ENCODE measurements at places on chromosomes 2 and 18.

- no peak for DNase-seq
Measured at GRCh38 chr2:198098386-198098785, 294.0 kb downstream of the PLCL1 start.

DNA sequence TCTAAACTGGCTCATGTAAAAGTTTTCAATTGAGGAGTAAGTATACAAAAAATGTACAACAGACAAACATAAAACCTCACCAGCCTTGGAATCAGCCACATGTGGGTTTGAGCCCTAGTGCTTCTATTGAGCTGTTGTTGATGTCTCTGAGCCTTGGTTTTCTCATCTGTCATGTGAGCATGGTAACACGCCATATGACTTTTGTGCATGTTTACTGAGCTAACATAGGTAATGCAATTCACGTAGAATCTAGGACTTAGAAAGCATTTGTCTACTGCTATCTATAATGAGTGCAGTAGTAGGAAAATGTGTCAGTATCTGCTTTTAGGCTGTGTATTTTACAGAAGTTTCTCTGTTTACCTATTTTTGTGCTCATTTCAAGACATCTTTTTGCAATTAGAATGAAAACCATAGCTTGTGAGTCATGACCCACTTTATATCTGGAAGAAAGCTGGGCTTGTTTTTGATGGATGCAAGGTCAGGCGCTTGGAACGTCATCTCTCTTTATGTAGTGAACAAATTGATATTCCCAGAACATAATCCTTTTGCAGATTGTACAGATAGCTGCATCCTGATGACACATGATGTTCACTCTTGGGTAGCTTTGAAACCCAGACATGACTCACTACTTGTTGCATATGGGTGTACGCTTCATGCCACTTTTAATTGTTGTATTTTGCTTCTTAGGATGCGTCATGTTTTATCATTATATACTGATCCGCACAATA lies 94.3 kb downstream of the RNF144A start:
- DNase-seq, result no peak

DNA sequence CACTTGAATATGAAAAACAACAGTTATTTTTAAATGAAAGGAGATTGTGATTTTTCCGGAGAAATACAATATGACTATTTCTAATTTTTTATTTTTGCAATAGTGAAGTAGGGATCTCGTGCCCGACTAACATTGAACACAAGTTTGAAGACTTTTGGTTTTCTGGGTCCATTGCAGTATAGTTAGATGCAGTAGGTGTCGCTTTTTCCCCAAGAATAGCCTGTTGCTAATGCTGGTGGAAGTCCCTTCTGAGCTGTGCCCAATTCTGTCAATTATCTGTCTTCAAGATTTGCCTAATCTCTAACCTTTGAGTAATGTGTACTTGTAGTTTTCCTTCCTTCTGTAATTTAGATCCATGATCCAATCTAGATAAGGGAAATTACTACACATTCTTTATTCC lies 36.5 kb downstream of the SEMA4F start:
- peak; percentile 50 for DNase-seq

DNA sequence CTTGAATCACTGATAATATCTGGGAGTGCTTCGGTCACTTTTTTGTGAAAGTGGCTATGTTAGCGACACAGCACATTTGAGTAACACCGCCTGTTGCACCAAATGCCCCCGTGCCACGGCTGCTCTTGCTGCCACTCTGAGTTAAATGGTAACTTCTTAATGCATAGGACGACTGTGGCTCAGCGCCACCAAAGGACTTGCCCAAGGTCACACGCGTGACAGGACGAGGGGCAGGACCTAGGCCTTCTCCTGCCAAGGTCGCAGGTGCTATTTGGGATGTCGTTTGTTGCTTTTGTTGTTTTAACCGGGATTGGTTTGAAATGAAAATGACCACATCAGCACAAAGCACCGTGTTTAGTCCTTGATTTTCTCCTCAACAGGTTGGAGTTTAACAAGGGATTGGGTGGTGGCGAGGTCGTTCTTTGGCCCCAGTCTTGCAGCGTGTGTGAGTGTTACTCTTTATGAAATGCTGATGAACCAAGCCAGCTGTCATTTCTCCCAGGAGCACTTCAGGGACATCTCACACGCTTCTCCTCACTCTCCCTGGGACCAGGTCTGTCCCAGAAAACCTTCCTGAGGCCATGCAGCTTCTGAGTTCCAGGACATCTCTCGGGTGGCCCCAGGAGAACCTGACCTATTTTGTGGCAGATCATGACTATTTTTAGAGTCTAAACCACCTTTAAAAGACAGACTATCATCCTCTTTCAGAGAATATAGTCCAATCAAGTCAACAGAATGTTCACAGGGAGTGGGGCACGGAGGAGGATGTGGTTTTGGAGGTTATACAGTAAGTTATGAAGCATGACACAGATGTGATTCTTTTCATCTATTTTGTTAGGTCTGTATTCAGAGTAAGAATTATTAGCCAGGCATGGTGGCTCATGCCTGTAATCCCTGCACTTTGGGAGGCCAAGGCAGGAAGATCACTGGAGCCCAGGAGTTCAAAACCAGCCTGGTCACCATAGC lies 49.9 kb downstream of the MTCL1 start:
- DNase-seq, result peak; percentile 88

DNA sequence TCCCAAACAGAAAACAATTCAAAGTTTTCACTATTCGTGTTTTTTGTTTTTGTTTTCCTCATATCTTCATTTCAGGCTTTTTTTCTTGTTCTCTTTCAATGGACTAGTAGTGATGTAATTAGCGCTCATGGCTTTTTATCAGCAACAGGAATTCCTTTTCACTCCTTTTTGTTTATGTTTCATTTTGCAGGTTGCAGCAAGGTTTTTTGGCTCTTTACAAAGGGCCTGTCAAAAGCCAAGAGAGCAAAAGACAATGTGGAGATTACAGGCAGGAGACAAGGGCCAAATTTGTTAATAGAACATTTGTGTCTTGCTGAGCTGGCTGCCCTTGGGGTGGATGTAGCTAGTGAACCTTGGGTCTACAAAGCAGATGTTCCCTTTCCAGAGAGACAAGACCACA lies 467.4 kb upstream of the CDH20 start:
- no peak for DNase-seq

GRCh38 chr2:171441470-171441869 lies 7.4 kb downstream of the DCAF17 start:
- no peak for DNase-seq

DNA sequence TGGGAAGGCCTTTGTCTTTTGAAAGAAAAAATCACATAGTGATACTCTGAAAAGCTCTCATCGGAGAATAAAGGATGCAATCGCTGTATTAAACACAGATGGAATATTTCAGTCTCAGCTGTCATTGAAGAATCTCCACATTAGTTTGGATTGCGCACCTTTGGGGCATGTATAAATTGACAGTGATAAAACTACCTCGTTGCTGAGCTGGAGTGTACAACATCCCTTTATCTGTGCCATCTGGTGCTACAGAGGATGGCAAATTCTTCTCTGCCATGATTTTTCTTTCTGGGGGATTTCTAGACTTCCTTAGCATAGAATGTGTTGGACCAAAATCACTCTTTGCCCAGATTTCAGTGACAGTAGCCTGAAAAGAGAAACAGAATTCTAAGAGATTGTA lies 185.3 kb downstream of the PARD3B start:
- no peak for DNase-seq

- peak; percentile 70 for DNase-seq
Measured at GRCh38 chr2:172106108-172106961, 3.6 kb upstream of the DLX2 start.

DNA sequence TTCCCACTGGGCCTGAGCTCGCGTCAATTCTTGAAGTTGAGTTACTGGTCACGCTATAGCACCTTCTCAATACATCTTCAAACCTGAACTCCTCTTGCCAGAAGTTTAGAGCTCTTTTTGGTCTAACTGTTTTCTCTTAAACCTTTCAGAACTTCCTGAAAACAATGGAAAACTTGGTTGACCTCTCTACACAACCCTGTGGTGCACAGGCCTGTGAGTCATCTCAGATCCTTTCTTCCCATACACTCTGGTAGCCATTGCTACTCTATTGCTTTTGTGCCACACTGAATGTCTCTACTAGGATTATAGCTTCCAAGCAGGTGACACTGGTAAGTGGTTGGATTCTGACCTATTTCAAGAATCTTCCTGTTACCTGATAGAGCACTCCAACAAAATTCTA lies 321.5 kb upstream of the FSIP2 start:
- DNase-seq, result no peak

- DNase-seq, result no peak
Measured at GRCh38 chr2:86371527-86371926, 34.1 kb upstream of the REEP1 start.

- peak; percentile 61 for DNase-seq
Measured at GRCh38 chr18:5868218-5868854, 27.0 kb downstream of the TMEM200C start.

GRCh38 chr2:74497777-74498499 lies 1.5 kb downstream of the LBX2 start:
- DNase-seq, result no peak

DNA sequence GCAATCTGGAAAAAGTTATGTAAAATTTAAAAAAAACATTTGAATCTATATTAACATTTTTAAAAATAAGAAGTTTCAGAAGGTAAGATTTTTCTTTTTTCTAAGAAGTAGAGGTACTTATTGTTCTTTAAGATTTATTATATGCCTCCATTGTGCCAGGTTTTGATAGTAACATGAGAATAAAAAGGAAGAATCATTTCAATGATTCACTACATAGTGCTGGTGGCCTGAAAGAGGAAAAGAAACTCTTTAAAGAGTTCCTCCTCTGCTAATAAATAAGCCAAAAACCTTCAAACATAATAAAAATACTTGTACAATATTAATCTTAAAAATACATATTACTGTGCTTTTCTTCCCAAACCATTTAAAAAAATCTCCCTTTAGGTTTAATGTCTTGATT lies 69.0 kb downstream of the ANKRD44 start:
- DNase-seq, result no peak

DNA sequence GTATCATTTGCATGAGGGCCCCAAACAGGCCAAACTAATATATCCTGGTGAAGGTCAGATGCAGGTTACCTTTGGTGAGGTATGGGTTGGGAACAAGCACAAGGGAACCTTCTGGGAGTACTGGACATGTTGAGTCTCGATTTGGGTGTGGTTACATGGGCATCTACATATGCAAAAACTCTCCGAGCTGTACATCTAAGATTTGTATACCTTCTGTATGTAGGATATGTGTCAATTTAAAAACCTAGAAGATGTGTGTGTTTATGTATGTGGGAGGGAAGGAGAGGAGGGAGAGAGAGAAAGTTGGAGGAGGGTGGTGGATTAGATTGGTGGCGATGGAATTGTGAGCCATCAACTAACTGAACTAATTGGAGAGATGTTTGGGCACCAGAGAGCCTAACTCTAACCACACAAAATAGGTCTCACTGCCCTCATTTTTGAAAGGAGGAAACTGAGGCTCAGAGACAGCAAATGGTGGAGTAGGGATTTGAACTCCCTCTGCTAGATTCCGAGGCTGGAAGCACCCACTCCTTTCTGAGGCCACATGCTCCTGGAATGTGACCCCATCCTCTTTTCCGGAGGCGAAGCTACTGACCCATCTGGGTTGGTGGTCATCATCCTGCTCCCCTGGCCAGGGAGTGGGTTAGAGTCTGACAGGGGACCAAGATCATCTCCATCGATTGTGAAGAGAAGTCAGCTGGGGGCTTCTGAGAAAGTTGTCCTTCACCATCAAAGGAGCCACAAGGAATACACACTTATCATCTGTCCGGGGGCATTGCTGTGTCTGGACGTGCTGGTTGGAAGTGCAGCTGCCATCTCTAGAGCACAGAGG lies 107.3 kb upstream of the MYCN start:
- DNase-seq, result no peak

GRCh38 chr2:44310287-44310686 lies 35.0 kb downstream of the SLC3A1 start:
- DNase-seq, result no peak

DNA sequence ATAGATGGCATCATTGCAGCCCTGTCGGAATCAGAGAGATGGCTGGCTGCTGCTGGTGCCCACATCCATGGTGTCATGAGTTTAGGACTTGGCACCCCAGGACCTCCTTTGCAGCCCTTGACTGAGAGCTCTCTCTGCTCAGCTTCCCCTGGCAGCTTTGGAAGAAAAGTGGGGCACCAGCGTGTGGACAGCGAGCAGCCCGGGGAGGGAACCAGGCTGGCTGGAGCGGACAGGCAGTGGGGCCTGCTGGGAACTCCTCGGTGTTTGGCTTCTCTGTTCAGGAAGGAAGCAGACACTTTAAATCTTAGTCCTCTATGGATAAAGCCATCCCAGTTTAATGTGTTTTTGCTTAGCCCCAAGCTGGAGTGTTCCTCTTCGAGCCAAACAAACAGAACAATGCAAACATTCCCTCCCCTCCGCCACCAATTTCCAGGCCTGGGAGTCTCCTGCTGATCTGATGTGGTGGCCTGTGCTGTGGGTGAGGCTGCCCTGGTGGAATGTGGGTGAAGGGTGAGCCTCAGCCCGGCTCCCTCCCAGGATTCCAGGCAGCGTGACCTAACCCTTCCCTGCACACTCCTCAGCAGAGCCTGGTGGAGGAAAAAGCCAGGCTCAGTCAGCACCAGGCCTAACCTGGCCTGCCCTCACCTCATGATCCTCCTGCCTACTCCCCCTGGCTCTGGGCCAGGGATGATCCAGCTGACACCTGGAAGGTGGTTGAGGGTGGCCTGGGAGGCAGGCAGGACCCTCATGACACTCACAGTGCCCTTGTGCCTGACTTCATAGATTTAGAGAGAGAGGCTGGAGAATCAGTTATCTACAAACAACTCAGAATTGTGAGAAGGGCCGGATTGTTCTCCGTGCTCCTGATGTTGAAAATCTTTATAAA lies 21.6 kb upstream of the ITGB6 start:
- no peak for DNase-seq

DNA sequence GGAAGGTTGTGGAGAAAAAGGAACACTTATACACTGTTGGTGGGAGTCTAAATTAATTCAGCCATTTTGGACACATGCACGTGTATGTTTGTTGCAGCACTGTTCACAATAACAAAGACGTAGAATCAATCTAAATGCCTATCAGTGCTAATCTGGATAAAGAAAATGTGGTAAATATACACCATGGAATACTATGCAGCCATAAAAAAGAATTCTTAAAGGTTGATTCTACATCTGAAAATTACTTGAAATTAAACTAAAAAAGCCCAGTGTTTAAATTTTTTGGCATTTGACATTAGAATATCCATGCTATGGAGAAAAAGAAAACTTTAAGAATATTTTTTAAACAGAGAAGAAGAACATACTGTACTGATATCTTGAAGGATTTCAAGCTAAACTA lies 84.0 kb downstream of the BMPR2 start:
- no peak for DNase-seq

DNA sequence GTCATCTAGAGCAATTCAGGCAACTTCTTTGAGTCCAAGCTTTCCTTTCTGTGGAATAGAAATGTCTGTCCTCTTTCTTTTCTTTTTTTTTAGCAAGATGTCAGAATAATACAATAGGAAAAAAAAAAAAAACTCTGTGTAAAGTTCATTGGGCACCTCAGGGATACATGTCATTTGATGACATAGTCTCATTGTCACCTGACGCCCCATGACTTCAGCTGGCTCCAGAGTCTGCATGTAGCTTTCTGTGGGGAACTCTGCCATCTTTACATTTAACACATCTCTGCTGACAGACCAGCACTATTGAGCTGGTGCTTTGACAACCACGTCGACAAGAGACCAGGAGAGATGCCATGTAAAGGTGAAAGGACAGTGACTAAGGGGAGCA lies 172.5 kb upstream of the KLF7 start:
- DNase-seq, result no peak

GRCh38 chr2:191389288-191389687 lies 144.1 kb downstream of the MYO1B start:
- DNase-seq, result no peak

GRCh38 chr2:120780402-120780801 lies 44.7 kb downstream of the GLI2 start:
- no peak for DNase-seq
